Activated T-cell treated with anti-CD3 and anti-CD28 coated beads, Interleukin-2, amount 50 U/mL, for 24 hours (primary cell): ENCODE measurements at places on chromosomes 6 and 20.

DNA sequence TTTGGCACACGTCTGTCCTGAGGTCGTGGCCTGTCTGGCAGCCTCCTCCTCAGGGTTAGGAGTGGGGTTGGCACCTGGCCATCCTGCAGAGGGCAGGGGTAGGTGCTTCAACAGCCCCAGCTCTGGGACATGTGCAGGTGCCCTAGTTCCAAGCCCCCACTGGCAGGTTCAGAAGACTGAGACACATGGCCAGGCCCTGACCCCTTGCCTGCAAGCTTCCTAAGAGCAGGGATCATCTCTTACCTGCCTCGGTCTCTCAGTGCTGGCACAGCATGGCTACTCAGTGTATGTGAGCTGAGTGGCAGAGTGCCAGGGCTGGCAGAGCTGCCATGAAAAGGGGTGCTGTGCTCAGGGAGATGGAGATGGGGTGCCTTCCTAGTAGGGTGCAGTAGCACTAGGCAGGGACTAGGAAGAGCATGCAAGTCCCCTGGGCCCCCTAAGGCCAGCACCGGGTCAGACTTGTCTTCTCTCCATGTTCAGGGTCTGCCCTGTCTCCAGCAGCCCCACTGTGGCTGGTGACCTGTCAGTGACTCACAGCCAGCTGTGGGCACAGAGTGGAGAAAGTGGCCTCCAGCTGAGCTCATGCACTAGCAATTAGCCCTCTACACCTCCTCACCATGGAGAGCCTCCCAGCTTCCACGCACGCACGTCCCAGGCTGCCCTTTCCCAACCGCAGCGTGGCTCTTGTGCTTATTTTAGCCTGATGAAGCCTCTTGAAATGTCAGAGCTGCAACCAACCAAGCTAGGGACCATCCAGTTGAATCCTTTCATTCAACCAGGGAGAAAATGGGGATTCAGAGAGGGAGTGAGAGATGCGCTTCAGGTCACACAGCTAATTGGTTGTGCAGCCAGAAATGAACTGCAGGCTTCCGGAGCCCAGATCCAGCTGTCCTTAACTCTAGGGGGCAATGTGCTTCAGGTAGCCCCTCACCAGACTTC, 116.6 kb downstream of the MRPL14 start:
- DNase-seq: no peak

DNA sequence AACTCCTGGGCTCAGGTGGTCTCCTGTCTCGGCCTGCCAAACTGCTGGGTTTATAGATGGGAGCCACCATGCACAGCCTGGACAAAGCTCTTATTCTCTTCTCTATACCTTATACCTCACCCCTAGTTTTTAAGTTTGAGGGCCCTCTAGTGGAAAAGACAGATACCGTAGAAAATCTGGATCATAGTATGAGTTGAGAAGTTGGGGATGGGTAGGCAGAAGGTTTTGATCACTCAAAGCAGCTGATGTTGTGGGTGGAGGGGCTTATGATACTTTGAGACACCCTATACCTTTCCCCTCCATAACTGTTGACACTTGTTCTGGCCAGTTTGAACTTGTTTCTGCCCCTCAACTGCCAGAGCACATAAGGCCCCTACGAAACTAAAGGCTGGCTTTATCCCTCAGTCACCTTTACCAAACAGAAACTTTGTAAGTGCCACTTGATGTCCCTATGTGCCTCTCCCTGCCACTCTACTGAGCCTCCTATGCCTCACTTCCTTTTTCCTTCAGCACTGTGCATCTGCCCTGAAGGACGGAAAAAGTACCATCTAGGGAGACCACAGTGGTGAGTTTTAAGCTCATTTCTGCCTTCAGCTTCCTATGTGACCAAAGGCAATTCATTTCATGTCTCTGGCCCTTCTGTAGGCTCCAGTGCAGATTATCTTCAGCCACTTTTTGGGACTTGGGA, 28.6 kb downstream of the RALY start:
- DNase-seq: no peak

DNA sequence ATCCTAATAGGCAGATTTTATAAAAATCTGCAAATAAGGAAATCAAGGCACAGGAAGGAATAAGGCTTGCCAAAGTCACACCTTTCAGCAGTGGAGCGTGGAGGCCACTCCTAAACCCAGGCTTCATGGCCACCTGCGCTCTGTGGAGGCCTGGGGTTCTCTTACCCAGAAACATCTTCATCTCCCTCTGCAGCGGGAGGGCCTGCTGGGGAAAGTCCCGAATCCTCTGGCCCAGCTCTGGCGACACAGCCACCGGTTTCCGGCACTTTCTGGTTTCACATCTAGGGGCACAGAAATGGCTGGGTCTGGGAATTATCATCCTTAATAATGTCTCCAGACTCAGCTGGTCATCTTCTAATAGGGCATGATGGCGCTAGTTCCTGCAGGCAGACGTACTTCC, 4.2 kb downstream of the TRIM10 start:
- no peak for DNase-seq

DNA sequence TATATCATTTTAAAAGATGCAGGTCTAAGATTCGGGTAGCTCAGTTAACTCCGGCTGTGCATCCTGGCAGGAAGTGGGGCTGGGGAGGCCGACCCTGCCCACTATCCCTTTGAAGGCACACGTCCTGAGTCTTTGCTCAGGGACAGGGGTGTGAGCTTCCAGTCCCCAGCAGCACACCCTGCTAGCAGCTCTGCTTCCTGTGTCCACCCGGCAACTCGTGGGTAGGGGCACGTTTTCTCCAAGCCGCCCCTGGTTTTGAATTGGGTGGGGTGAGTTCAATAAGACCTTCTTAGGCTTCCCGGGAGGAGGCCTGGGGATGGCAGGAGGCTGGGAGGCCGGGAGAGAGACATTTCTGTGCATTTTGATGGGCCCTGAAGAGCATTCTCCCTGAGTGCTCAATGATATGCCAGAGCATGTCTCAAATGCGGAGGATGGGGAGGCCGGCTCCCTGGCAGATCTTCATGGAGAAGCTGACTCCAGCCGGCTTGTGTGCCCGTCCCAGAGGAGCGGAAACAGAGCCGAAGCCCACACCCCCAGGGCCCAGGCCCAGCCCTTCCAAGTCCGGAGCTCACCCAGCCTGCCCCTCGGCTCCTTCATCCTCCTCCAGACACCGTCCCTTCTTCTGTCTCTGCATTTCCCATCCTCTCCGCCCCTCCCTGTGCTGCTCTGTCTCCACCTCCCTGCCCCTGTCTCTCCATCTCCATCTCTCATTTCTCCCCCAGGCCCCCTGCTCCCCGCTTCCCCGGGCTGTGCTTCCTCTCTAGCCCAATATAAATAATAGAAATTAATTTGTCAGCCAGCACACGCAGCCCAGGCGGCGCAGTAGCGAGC, 36.3 kb upstream of the ZFAND3 start:
- DNase-seq: peak; percentile 57
